ENCODE measurements at places on chromosomes 16 and 17.

- no peak for DNase-seq
Measured at GRCh38 chr16:52073024-52073423, 473.9 kb downstream of the TOX3 start.

DNA sequence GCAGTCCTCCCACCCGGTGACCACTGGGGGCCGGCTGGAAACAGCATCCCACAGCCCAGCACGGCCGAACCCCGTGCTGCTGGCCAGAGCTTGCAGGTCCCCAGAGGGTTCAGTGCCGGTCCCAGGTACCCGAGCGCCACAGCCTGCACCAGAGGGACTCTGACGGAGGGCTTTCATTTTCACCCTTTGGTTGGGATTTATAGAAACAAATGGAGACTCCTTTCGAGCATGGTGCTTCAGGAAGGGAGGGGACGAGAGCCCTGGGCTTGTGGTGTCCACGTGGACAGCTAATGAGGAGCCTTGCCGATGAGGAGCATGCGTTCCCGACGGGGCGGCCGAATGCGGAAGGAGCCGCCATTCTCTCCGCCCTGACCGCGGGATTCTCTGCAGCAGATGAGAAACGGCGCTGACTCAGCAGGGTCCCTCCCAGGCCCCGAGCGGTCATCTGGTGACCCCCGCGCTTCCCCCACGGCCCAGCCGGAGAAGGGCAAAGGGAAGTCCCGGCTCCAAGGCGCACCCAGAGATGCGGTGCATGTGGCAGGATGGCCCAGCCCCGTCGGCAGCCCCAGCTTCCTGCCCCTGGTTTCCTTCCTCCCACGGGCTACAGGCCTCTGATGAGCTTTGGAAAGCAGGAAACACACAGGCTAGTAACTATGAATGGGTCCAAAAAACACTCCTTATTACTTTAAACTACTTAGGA, 9.8 kb downstream of the SLC38A10 start:
- peak; percentile 33 for DNase-seq

DNA sequence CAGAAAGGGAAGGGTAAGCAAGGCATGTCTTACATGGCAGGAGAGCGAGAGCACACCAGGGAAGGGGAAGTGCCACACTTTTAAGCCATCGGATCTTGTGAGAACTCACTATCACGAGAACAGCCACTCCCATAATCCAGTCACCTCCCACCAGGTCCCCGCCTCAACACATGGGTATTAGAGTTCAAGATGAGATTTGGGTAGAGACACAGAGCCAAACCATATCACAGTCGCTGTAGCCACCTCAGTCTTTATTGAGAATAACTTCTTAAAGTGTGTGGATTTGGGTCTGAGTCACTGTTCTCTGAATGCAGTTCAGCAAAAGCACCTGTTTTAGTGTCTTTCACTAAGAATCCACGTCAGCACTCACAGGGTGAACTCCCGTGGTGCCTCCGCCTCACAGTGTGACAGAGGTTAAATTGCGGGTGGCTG, 195.2 kb upstream of the CHMP6 start:
- DNase-seq = no peak

- DNase-seq = no peak
Measured at GRCh38 chr17:1109606-1110540, 69.9 kb downstream of the ABR start.

- DNase-seq = peak; percentile 75
Measured at GRCh38 chr17:38898812-38899348, 26.5 kb upstream of the LASP1NB start.

GRCh38 chr17:68184816-68185436, 62.9 kb upstream of the AMZ2 start:
- no peak for DNase-seq

GRCh38 chr17:68566442-68566738, 34.8 kb downstream of the FAM20A start:
- no peak for DNase-seq

- DNase-seq = no peak
Measured at GRCh38 chr17:74825952-74826719, 33.5 kb downstream of the GRIN2C start.

DNA sequence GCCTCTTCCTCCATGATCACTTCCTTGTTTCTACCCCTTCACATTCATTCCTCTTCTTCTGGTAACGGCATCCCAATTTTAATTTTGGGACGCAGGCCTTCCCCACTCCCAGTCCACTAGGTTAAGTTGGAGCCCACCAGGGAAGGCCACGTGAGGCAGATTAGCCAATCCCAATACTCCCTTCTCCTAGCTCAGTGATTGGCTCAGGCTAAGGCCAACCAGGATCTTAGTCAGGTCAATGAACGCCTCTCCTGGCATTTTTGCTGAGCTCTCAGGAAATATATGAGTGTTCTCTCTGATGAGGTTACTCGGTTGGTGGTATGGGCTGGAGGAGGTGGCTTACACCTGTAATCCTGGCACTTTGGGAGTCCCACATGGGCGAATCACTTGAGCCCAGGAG, 15.4 kb downstream of the SEZ6L2 start:
- no peak for DNase-seq

Data from stimulated activated CD4-positive, alpha-beta T cell treated with anti-CD3 and anti-CD28 coated beads, Interleukin-1b, Interleukin-23, amount 100 ng/mL, for 4 hours (primary cell).